Hepatocyte (in vitro differentiated cells): ENCODE measurements at places on chromosomes 16 and 17. TPM values are rescaled to one million over a fixed set of nuclear protein-coding genes. Genes with fewer than 3 reads are reported as not detected.

The KRTAP2-2 gene
- not detected in 2 replicates for total RNA-seq

The AIPL1 gene
- total RNA-seq, result not detected in 2 replicates

The ZACN gene
- 0.08 TPM in 1 of 2 replicates, not detected in the other for total RNA-seq

The DPEP3 gene
- not detected in 2 replicates for total RNA-seq

The TBC1D3B gene
- total RNA-seq, result 2.0 TPM in 1 of 2 replicates, not detected in the other

The SMIM36 gene
- total RNA-seq, result not detected in 2 replicates

The KCNG4 gene
- total RNA-seq, result not detected in 2 replicates
